ENCODE measurements at places on chromosomes 3 and 15.

DNA sequence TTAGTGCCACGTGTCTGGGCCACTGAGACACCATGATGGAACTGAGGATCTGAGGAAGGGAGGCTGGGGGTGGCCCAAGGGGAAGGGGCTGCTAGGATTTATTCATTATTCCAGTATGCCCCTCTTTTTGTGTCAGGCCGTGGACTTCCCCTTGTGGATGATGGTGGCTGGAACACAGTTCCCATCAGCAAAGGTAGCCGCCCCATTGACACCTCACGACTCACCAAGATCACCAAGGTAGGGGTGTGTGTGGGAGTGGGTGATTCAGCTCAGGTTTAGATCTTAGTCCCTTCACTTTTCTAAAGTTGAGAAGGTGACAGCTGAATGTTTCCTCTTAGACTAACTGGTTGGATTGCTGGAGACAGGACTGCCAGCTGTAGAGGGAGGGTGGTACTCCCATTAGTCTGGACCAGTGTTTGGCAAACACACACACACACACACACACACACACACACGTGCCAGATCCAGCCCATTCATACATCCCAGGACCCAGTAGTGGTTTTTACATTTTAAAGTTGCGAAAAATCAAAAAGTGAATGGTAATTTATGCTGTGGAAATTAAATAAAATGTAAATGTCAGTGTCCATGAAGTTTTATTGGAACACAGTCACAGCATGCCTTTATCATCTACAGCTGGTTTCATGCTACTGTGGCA lies 11.4 kb downstream of the EIF4G1 start:
- no peak for DNase-seq

DNA sequence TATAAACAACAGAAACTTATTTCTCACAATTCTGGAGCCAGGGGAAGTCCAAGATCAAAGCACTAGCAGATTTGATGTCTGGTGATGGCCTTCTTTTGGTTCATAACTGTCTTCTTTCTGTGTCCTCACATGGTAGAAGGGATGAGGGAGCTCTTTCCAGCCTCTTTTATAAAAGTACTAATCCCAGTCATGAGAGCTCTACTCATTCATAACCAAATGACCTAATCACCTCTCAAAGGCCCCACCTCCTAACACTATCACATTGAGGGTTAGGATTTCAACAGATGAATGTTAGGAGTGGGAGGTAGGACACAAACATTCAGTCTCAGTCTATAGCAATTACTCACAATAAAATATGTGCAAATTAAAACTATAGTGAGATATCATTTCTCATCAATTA lies 50.1 kb upstream of the UBE2E2 start:
- DNase-seq = no peak

GRCh38 chr3:15405448-15406050 lies 21.8 kb downstream of the METTL6 start:
- DNase-seq = no peak

DNA sequence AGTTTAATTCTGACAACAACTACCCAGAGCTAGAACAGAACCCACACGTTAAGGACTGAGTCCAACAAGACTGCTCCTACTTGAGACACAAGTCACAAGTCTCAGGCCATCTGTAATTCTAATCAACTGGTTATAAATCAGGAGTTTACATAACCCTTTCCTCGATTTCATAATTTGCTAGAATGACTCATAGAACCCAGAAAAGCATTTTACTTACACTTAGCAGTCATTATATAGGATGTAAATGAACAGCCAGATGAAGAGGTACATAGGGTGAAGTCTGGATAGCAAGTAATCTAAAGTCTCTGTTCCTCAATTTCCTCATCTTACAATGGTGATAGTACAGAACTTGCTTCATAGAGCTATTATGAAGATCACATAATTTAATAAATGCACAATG lies 1018.2 kb downstream of the DIPK2A start:
- DNase-seq = no peak

DNA sequence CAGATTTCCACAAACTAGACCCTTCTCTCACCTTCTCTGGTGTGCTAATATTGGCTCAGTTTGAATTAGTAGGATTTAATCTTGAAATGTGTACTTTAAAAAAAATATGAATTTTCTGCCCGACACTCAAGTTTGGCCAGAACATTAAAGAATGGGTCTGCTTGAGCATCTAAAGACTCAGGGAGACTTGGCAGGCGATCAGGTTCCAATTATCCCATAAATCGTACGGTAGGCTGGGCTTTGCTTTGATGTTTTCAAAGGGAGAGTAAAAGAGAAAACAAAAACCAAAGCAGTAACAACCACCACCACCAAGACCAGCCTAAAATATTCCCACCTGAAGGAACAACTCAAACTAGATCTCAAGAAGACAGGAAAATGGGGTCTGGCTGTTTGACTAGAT lies 230.8 kb downstream of the EBLN2 start:
- DNase-seq = no peak

- no peak for DNase-seq
These were observed 247.4 kb downstream of the GABRG3 start for GRCh38 chr15:27218426-27218825.

DNA sequence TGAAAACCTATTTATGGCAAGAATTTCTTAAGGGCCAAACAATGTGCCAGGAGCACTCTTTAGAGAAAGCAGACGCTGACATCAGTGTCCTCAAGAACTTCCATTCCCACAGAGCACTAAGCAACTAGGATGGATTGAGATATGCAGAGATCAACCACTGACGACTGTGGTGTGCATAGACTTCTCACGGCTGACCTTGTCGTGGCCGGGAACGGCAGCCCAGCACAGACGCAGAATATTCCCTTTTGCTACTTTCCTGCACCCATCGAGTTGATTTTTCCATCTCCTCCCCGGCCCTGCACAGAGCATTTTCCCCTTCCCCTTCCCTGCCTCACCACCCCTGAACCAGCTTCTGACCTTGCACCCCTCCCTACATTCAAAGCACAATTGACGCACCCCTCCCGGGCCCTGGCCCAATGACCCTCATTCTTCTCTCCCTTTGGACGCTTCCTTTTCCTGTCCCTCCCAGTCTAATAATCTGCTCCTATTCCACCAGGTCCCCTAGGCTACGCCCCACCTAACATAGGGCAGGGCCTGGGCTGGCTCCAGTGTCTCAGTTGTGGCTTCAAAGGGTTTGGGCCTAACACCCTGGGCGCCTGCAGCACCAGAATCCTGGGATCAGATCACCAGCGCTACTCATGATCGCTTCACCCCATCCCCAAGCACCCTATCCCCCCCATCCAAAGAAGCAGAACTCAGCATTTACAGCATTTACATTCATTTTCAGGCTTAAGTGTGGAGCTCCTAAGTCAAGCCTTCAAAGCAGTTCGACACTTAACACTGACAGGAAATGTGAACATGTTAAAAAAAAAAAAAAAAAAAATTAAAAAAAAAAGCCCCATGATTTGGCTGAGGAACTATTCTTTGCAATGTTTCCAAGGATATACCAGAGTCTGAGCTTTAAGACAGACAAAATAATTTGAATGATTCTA lies 151.2 kb downstream of the FOXP1 start:
- DNase-seq = no peak

- DNase-seq = no peak
These were observed 226.1 kb downstream of the PLCL2 start for GRCh38 chr3:17110660-17111396.

DNA sequence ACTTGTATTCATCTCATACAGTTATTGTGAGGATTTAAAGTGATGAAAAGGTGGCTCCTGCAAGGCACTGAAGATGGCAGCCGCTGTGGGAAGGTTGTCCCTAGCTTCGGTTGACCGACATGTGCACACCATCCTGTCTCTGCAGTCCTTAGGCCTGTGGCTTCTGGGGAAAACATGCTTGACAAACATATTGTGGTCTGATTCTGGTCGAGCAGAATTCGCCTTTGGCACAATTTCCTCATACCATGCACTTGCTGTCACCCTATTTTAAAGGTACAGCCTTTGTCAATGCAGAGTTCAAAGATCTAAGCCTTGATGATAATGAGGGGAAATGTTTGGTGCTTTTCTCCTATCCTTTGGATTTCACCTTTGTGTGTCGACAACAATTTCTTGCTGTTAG lies 50.9 kb downstream of the PRICKLE2 start:
- no peak for DNase-seq
